ENCODE measurements at places on chromosomes 5 and 9. TPM values are rescaled to one million over a fixed set of nuclear protein-coding genes. Genes with fewer than 3 reads are reported as not detected.

Gene CCDC180
- 11.4 TPM for total RNA-seq

Gene ELAVL2
- total RNA-seq = not detected

DNA sequence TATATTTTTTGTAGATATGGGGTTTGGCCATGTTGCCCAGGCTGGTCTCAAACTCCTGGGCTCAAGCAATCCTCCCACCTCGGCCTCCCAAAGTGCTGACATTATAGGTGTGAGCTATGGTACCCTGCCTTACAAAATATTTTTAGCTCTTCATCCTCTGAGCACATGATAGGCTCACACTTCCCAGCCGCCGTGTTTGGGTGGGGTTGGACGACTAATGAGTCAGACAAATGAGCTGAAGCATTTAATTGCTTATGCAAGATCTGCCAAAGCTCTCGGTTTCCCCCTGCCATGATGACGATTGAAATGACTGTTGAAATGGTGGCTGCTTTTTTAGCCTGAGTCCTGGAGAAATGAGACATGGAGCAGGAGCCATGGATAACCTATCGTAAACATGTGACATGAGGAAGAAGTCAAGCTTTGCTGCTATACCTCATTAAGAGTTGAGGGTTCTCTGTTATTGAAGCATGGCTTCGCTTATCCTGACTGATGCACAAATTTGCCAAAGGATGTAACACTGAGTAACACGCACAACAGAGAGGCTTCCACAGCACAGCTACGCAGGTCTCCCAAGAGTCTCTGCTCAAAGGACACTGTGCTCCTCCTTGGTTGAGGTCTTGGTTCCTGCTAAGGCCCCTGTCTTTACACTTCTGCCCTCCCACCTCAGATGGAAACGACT lies 48.2 kb upstream of the GFPT2 start:
- no peaks in the 10 kb centered on the region for H3K4me1 ChIP-seq
- no peak overlapping the region for H3K4me3 ChIP-seq
- H3K27me3 ChIP-seq = peaks cover 49% of the 10 kb centered on the region
- no peaks in the 10 kb centered on the region for H3K36me3 ChIP-seq
- H3K27ac ChIP-seq = no peak overlapping the region
- no peak for DNase-seq

DNA sequence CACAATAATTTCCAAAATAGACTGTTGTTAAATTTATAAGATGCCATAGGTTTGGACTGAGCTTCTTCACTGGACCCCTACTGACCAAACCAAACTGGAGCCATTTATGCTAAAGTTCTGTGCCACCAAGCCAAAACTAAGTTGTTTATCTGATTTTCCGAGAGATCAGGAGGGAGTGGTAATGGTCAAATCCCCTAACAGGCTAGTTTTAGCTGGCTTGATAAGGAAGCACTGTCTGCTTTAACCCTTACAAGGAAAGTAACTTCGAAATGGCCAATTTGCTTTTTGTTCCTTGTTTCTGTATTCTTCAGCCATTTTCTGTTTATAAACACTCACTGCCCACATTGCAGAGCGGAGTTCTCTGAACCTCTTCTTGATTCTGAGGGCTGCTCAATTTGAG lies 246.8 kb upstream of the TUT7 start:
- no peak overlapping the region for H3K4me3 ChIP-seq
- H3K27ac ChIP-seq = no peak overlapping the region
- H3K36me3 ChIP-seq = no peaks in the 10 kb centered on the region
- H3K27me3 ChIP-seq = peaks cover 29% of the 10 kb centered on the region
- H3K4me1 ChIP-seq = no peaks in the 10 kb centered on the region
- DNase-seq = no peak
